CD4-positive, CD25-positive, alpha-beta regulatory T cell (primary cell): ENCODE measurements at places on chromosomes 2 and 18.

DNA sequence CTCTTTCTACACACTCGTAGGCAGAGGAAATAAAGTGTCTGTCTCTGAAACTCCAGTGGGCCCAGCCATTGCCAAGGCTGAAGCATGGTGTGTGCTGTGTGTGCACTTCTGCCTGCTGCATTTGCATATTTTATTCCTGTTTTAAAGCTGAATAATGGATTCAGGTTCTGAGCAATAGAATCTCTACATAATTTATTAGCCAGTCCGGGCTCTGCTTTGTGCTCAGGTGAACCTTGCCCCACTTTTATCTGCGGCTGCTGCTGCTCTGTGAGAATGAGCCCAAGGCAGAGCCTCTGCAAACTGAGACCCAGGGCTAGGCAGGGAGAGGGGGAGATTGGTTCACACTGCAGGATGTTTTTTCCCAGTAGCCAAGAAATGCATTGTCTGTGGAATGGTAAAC, 64.6 kb upstream of the SH3BP4 start:
- H3K27me3 ChIP-seq = peaks cover 2% of the 10 kb centered on the region
- DNase-seq = no peak
- H3K4me3 ChIP-seq = no peak overlapping the region
- H3K4me1 ChIP-seq = no peaks in the 10 kb centered on the region

GRCh38 chr18:32289483-32290075, 99.7 kb downstream of the MEP1B start:
- no peaks in the 10 kb centered on the region for H3K36me3 ChIP-seq
- no peaks in the 10 kb centered on the region for H3K27me3 ChIP-seq
- no peak overlapping the region for H3K27ac ChIP-seq
- no peaks in the 10 kb centered on the region for H3K4me1 ChIP-seq

DNA sequence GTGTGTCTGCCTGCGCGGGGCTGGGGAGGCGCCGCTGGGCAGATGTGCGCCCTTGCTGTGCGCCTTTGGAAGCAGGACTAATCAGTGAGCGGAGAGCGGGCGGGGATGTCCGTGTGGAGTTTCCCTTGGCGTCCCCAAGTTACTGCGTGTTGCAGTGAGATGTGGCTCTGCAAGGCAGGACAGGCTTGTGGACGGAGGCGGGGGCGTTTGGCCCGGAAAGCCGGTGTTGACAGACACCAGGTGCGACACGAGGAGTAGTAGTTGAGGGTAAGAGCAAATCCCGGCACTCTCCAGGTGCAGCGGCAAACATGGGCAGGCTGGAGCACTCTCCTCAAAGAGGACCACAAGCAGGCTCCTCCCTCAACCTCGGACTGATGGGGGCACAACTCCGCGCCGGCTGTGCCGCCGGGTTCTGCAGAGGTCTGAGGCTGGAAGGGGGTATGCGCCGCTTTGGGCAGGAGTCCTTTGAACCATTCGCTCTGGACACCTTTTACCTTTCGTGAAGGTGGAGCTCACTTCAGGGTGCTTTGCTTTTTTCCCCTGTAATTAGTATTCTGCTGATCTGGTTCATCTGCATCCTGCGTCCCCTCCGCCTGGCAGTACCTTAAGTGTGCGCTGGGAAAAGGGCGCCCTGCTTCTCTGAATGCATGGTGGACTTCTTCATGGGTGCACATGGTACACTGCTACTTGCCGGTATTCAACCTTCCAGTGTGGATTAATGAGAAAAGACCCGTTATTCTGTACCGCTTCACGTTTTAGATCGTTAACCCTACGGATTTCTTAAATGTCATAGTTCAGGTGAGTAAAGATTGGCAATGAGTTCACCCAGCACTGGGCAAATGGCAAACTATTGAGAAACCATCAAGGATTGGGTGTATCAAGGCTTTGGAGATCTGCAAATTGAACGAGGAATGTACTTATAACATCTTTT, 608 bp downstream of the CDH7 start:
- no peaks in the 10 kb centered on the region for H3K27me3 ChIP-seq
- H3K36me3 ChIP-seq = no peaks in the 10 kb centered on the region
- no peak overlapping the region for H3K27ac ChIP-seq
- no peak for DNase-seq
- H3K4me1 ChIP-seq = no peaks in the 10 kb centered on the region

DNA sequence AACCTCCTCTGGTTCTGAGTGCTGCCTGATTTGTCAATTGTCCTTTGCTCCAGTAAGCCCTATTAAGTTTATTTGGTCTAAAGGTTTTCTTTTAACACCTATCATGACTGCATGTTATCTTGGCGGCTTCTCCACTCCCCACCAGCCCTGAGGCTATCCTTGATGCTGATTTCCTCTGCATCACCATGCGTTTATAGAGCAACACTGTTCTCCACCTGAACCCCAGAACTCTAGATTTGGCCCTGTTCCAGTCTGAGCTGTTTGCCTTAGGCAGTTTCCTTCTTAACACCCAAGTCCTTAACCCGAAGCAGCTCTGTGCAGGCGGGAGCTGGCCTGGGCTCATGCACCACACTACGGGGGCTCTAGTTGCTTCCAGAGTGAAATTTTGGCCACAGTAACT, 98.2 kb upstream of the NPAS2 start:
- DNase-seq = no peak
- H3K4me1 ChIP-seq = no peaks in the 10 kb centered on the region
- H3K4me3 ChIP-seq = no peak overlapping the region
- H3K36me3 ChIP-seq = no peaks in the 10 kb centered on the region
- peaks cover 5% of the 10 kb centered on the region for H3K27me3 ChIP-seq
- H3K27ac ChIP-seq = no peak overlapping the region
